ENCODE measurements at places on chromosomes 7 and 10.

DNA sequence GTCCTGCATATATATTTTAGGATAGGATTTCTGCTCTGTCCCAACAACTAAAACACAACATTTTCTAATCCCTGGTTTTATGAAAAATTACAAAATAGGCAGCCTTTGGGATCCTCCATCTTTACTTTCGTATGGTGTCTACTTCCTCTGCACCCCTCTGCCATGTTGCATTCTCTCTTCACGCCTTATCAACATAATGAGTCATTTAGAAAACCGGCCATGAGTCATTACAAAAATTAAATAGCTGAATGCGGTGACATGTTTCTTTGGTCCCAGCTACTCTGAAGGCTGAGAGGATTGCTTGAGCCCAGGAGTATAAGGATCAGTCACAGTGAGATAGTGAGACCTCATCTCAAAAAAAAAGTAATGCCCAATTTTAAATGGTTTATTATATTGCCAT lies 148.1 kb upstream of the CELF2 start:
- no peak for DNase-seq

GRCh38 chr10:4596951-4597350 lies 229.1 kb upstream of the AKR1E2 start:
- DNase-seq = no peak

DNA sequence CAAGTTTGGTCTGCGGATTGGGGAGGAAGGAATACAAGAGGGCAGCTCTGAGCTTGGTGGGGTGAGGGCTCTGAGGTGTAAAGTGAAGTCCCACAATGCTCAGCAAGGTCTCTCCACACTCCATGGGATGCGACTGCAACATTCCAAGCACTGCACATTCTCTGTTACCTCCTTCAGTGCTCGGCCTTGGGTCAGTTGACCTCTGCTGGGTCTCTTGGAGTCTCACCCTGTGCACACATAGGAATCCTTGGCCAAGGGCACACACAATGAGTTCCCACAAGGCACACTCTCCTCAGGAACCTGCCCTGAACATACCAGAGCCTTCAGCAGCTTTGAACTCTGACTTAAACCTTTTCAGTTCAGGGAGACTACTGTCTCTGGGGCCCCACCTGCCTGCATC lies 2.4 kb upstream of the WDFY4 start:
- no peak for DNase-seq

GRCh38 chr10:110617425-110618229 lies 26.5 kb upstream of the RBM20 start:
- no peak for DNase-seq

GRCh38 chr10:78179886-78180705 lies 146.4 kb downstream of the RPS24 start:
- DNase-seq = no peak

GRCh38 chr7:49763791-49764190 lies 9.6 kb upstream of the VWC2 start:
- DNase-seq = no peak

DNA sequence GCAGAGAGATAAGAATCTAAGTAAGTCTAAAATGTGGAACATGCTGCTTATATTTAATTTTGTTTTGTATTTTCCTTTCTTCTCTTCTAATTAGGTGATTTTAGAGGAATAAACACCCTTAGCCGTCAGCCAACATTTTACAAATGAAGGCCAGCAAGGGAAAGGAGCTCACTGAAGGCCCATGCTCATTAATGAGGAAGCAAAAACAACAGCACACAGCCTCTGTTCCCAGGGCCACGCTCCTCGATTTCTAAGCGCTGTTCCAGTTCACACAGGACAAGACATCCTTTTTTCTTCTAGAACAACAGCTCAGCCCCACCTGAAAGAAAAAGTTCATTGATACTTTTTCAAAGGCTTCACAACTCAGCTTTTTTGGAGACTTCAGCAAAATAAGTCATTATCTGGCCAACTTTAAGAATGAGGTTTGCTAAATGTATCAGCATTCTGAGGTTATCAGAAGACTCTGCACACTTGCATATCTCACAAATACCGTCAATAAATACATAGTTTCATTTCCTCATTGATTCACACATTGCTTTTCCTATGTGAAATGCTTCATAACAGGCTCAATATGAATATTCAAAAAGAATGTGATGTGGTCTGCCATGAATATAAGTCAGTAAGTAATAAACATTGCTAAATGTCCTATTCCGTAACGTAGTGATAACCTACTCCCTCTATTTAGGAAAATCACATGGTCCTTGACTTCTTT lies 34.8 kb upstream of the SFMBT2 start:
- DNase-seq = no peak

GRCh38 chr10:70034232-70034631 lies 18.4 kb upstream of the MACROH2A2 start:
- DNase-seq = no peak

DNA sequence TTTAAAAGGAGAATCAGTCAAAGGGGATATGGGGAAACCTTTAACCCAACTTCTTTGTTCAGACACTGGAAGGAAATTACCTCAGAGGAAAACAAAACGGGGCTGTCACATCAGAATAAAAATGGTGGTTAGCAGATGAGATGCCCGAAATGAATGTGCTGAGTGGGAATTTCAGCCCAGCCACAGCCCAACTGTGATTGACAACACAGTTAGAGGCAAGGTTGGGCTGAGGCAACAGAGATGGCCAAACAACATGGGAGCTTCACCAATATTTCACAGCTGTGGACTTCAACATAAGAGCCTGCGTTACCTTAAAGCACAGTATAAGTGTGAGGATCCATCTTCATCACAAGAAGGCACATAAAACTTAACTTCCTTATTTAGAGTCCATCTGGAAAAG lies 133.5 kb upstream of the PTPRZ1 start:
- no peak for DNase-seq

DNA sequence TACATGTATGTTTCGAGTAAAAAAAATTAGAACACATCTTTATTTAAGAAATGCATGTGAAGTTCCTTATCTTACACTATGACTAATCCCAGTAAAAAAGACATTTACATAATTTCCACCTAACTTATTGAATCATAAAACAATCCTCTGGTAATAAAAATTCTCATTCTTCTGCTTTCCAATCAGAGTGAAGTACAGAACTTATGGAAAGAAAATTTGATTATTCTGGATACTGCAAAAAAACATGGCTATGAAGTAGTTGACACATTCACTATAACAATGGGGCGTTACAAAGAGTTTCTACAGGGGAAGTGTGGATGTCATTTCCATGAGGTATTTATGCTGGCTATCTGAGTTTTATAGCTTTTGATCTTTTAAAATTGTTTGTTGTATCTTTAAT lies 57.7 kb upstream of the WNT16 start:
- DNase-seq = no peak

DNA sequence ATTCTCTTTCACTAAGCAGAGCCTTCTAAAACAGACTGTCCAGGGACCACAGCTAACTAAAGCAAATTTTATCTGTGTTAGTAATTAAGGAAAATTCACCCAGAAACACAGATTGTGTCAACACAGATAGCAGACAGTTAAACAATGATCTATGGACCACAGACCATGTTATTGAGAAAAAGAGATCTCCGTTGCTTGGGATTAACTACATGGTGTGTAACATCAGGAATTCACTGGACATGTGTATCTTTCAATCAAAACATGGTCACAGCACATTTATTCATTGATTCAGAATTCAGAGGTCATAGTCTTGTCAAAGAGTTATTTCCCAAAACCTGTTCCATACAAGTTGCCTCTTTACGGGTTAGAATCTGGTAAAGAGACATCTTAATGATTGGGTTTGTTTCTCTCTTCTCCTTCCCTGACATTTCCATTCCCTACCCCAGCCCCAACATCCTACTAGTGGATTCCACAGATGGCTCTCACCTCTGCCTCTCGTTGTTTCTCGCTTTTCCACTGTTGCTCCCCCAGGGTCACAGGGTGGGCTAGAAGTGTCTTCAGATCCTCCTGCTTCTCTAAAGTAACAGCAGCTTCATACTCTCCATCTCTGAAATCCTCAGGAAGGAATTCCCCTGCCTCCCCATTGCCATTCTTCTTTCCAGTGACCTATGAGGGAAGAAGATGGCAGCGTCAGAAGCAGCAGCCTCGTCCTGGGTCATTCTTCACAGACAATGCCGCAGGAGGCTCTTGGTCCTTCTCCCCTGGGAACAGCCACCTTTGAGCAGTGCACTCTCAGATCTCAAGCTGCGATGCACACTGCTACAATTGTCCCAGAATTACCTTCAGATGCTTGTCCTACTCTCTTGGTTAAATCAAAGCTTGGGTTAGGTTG lies 958 bp downstream of the ANKRD1 start:
- DNase-seq = no peak

GRCh38 chr10:101373063-101373462 lies 19.1 kb downstream of the BTRC start:
- no peak for DNase-seq

- DNase-seq = no peak
Measured at GRCh38 chr7:856444-857095, 19.8 kb upstream of the GET4 start.

DNA sequence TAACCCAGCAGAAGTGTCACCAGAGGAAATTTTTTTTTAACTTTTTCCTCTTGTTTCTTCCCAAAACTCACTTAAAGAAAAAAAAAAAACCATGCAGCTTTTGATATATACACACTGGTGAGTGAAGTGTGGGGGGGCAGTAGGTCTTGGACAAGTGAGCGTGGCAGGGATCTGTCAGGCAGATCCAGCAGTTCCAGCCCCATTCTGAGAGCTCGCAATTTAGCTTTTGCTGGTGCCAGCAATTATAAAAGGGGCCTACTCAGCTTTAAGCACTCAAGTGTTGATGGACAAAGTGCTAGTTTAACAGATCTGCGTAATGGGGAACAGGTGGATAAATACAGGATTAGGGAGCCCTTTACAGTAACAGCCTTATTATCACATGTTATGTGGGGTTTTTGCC lies 619.2 kb upstream of the GALNT17 start:
- DNase-seq = no peak

- DNase-seq = no peak
Measured at GRCh38 chr10:78437407-78437768, 403.7 kb downstream of the RPS24 start.

DNA sequence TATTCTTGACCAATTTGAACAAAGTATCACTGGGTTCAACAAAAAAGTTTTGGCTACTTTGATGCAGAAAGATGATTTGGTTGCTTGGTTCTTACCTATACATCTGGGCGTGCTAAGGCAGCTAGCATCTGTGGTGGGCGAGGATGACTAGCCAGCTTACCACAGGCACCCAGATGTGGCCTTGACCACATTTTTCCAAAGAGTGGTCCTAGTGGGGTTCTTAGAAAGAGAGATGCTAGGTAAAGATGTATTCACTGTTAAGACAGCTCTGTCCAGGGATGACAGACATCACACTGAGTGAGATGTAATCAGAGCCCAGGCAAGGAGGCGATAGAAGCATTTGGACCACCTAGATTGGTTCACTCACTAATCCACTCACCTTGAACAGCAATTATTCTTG lies 785 bp downstream of the DNTT start:
- DNase-seq = no peak

Measured in stimulated activated CD8-positive, alpha-beta memory T cell treated with anti-CD3 and anti-CD28 coated beads, Interleukin-15, amount 100 ng/mL, for 24 hours (primary cell).